Activated CD4-positive, CD25-positive, alpha-beta regulatory T cell (primary cell): ENCODE measurements at places on chromosomes 12 and 14.

DNA sequence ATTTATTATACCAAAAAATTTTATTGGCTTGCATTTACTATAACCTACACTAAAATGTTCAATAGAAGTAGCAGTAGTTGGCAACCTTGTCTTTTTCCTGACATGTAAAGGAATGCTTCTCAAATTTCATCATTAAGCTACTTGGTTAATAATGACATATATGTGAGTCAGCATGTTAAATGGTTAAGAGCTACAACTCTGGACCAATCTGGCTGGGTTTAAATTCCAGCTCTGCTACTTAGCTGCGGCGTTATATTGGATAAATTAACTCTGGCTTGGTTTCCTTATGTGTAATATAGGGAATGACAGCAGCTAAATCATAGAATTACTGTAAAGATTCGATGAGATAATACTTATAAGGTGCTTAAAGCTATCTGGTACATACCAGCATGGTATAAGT lies 53.7 kb upstream of the OTOGL start:
- DNase-seq, result no peak

GRCh38 chr12:66929121-66929520 lies 250.2 kb upstream of the GRIP1 start:
- no peak for DNase-seq

- no peak for DNase-seq
Observed at GRCh38 chr12:57261428-57261865, 10.5 kb upstream of the STAC3 start.

GRCh38 chr14:89386212-89386886 lies 30.7 kb downstream of the FOXN3 start:
- DNase-seq, result no peak
